ENCODE measurements at places on chromosomes 4 and X.

DNA sequence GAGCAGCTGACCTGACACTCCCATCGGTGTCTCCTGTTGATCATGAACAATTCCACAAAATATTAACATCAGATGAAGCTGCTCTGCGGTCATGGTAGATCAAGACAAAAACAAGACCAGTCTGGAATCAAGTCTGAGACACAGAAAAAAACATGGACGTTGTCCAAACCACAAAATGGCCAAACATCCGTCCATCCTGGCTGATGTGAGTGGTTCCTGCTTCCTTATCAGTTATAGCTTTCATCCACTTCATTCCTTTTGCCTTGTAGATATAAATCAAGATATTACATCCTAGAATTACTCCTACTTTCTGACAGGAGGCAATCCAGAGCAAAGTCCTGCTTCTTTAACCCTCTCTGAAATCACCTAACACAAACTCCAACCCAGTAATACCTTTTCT, 28.8 kb upstream of the PCSK1N start:
- DNase-seq, result no peak

- no peak for DNase-seq
These were observed 162.3 kb upstream of the EDNRA start for GRCh38 chr4:147318586-147318985.

- DNase-seq, result no peak
These were observed 39.5 kb downstream of the WDR1 start for GRCh38 chr4:10077076-10077475.

GRCh38 chr4:165583341-165583740, 204.5 kb downstream of the CPE start:
- no peak for DNase-seq

- no peak for DNase-seq
These were observed 15.5 kb downstream of the P2RY8 start for GRCh38 chrX:1521459-1521956.

GRCh38 chr4:57691370-57691769, 581.2 kb upstream of the IGFBP7 start:
- DNase-seq, result no peak

DNA sequence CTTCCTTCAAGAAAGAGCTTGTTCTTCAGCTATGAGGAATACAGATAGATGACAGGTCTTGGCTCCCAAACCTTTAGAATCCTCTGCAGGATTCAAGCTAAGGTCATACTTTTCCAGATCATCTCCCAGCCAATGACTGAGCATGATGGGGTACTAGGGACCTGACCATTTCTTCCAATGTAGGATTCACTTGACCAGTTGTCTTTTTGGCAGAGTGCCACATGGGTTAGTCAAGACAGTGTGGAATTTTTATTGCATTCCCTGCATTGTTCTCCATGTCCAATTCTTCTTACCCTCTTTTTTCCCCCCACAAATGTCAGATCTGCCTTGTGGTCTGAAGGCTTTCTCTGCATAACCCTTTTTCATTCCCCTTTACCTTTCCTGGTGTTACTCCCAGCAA, 99.5 kb downstream of the CCSER1 start:
- DNase-seq, result no peak

GRCh38 chrX:3815896-3816664, 102.6 kb upstream of the PRKX start:
- DNase-seq, result peak; percentile 34

GRCh38 chr4:64250061-64250460, 159.2 kb downstream of the TECRL start:
- no peak for DNase-seq

DNA sequence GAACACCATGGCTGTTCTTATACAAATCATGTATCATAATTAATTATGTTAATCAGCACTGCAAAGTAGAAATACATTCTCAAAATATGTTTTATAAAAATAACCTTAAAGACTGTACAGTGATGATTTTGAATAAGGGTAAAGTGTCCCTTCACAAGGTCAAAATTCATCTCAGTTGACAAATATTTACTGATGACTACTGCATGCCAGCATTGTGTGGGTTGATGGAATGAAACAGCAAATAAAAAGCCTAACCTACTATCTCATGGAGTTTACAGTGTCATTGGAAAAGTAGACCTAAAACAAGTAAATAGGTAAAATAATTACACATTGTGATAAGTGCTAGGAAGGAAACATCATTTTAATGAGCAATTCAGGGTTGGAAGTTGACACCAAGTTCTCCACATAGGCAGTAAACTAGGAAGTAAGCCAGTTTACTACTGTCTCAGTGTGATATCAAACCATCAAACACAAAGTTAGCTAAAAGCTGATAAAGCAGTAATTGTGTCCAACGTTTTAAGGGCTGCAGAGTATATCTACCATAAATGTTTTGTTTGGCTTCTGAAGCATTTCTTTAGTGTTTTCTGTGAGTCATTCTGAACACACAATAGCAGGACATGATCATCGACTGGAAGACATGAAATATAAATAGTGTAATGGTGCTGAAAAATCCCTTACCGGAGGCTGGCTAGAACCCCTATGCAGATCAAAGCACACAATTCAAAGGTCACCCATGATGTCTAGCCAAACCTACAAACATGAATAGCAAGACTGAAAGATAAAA, 221.8 kb downstream of the DACH2 start:
- no peak for DNase-seq

- no peak for DNase-seq
These were observed 12.1 kb downstream of the UVSSA start for GRCh38 chr4:1359144-1359501.

- DNase-seq, result no peak
These were observed 1.8 kb downstream of the ZIC3 start for GRCh38 chrX:137567682-137568232.

DNA sequence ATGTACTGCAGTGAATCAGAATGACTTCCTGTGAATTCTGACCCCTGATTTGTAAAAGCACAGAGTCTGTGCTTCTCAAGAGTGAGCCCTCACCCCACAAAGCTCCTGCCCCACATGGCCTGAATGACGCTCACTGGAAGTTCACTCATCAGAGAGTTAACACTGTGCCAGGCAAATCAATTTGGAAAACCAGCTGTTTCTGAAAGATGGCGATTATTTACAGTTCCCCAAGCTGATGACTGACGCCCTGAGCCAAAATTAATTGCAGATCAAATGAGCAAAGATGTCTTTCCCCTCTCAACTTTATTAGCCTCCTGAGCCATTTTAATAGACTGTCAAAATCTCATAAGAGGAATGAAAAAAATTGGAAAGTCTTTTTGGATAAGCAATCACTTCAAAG, 118.0 kb downstream of the SLC2A9 start:
- DNase-seq, result no peak

- DNase-seq, result no peak
These were observed 224.5 kb downstream of the PCDH18 start for GRCh38 chr4:137307806-137308205.

- DNase-seq, result no peak
These were observed 119.8 kb downstream of the COL25A1 start for GRCh38 chr4:109182696-109183095.

GRCh38 chr4:165588534-165589315, 209.9 kb downstream of the CPE start:
- DNase-seq, result no peak

DNA sequence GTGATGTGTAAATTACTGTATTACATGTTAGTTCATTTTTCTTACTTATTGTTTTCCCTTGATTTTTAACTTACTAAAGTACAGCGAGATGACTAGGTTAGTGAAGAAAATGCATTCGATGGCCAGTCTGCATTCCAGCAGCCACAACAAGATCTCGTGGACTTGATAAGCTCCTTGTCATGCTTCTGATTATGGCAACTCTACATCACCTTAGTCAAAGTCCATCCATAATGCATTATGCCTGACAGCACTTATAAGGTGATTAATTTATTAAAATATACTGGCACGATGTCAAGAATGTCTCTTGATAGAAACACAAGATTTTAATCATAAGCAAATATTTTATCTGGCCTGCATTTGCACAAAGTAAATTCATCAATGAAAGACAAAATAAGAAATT, 109.9 kb upstream of the NAP1L5 start:
- no peak for DNase-seq

DNA sequence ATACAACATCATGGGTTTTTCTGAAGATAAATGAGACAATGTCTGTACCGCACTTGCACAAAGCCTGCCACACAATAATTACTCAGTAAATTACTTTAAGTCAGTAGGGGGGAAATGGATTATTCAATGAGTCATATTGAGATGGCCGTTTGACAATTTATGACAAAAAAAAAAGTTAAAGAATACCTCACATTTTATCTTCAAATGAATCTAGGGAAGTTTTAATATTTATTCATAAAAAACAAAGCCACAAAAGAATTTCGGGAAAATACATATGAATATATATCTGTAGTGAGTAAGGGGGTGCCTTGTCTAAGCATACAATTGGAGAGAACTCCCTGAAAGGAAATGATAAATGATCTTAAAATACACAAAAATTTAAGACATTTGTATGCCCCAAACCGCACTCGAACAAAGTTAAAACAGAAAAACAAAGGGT, 197.0 kb upstream of the SLC7A11 start:
- DNase-seq, result no peak

- no peak for DNase-seq
These were observed 269.6 kb downstream of the GBA3 start for GRCh38 chr4:22962295-22962694.

GRCh38 chr4:132026166-132026565, 1122.9 kb upstream of the PCDH10 start:
- DNase-seq, result no peak

Data from stimulated activated CD4-positive, alpha-beta T cell treated with anti-CD3 and anti-CD28 coated beads, Interleukin-1b, Interleukin-23, amount 100 ng/mL, for 4 hours (primary cell).